ENCODE measurements at places on chromosomes 2 and 18. TPM values are rescaled to one million over a fixed set of nuclear protein-coding genes. Genes with fewer than 3 reads are reported as not detected.

GRCh38 chr2:234076451-234076850, 25.9 kb downstream of the SPP2 start:
- peaks cover 6% of the 10 kb centered on the region for H3K4me1 ChIP-seq
- no peaks in the 10 kb centered on the region for H3K36me3 ChIP-seq
- H3K27ac ChIP-seq: peak overlapping the region; percentile 1
- DNase-seq: peak; percentile 23
- H3K27me3 ChIP-seq: no peaks in the 10 kb centered on the region
- H3K4me3 ChIP-seq: no peak overlapping the region

DNA sequence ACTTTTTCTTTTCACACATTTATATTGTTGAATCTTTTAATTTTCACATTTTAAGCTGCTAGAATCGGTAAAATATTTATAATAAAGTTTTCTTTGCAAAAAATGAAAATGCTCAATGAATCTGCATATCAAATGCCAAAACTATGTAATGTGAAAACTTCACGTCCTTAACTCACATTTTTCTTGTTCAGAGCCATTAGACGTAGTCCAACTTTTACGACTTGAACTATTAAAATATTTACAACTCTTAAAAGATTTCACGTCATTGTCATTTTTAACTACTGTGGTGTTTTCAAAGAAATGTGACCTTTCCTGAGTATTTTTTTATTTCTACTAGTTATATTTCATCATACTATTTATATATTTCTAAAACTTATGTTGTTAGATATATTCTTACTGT, 54.9 kb downstream of the MRPS9 start:
- no peak for DNase-seq
- no peaks in the 10 kb centered on the region for H3K27me3 ChIP-seq
- H3K36me3 ChIP-seq: peaks cover 11% of the 10 kb centered on the region
- H3K4me1 ChIP-seq: no peaks in the 10 kb centered on the region
- no peak overlapping the region for H3K27ac ChIP-seq

The ANKRD30BL gene
- polyA plus RNA-seq: not detected

DNA sequence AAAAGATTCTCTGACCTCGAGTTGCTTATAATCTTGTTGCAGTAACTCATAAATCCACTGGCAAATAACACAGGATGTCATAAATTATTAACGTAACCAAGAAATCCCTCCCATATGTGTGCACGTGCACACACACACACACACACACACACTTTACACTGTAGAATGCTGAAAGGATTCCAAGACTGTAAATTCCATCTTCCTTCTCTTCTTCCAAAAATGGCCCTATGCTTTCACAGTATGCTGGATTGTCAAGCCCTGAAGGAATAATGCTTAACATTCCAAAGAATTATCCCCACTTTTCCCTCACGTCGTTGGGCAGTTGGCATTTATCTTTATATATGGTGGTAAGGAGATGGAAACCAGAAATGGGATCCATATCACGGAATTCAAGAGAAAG, 117.5 kb upstream of the CRIM1 start:
- no peak overlapping the region for H3K4me3 ChIP-seq
- H3K27ac ChIP-seq: no peak overlapping the region
- DNase-seq: no peak

DNA sequence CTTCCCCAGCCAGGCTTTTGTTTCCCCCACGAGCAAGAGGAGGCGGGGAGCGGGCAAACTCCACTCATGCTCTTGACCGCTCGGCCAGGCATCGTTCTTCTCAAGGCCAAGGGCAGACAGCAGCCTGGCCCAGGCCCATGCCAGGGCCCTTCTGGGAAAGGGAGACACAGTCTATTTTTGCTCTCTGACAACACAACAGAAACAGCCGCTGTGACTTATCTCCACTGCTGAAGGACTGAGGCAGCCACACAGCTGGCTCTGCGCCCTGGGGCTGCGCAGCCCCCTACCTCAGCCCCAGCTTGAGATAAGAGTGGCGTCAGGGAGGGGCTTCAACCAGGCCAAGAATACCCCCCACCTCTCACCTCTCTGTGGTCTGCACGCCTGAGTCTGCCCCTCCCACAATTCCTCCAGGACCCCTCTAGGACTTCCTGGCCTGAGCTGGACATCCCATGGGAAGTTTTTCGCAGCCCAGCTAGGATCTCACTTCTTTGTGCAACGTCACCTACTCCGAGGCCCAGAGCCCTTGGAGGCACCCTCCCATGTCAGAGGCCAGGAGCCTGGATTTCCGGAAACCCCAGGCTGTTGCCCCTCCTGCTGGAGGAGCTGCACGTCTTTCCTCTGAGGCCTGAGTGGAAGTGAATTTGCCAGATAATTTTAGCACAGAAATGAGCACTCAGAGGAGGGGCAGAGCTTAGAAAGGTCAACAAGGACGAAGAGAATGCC, 118.9 kb upstream of the OTOS start:
- DNase-seq: peak; percentile 77
- no peaks in the 10 kb centered on the region for H3K27me3 ChIP-seq
- H3K36me3 ChIP-seq: no peaks in the 10 kb centered on the region
- peaks cover 4% of the 10 kb centered on the region for H3K4me1 ChIP-seq
- H3K27ac ChIP-seq: no peak overlapping the region
- no peak overlapping the region for H3K4me3 ChIP-seq

The KCNS3 gene
- polyA plus RNA-seq: 7.6 TPM

- no peaks in the 10 kb centered on the region for H3K36me3 ChIP-seq
- H3K4me1 ChIP-seq: no peaks in the 10 kb centered on the region
- H3K27ac ChIP-seq: no peak overlapping the region
Measured at GRCh38 chr2:44547718-44548117, 186.0 kb downstream of the CAMKMT start.

The CPSF3 gene
- 13.3 TPM for polyA plus RNA-seq

GRCh38 chr2:100397118-100397860, 20.2 kb downstream of the CHST10 start:
- H3K27ac ChIP-seq: no peak overlapping the region
- peaks cover 17% of the 10 kb centered on the region for H3K36me3 ChIP-seq
- no peaks in the 10 kb centered on the region for H3K4me1 ChIP-seq
- DNase-seq: no peak

GRCh38 chr2:164793529-164793928, 48.1 kb downstream of the COBLL1 start:
- H3K4me1 ChIP-seq: peaks cover 7% of the 10 kb centered on the region
- no peaks in the 10 kb centered on the region for H3K27me3 ChIP-seq
- H3K36me3 ChIP-seq: no peaks in the 10 kb centered on the region
- H3K4me3 ChIP-seq: no peak overlapping the region
- no peak overlapping the region for H3K27ac ChIP-seq
- no peak for DNase-seq

GRCh38 chr18:8812631-8813030, 107.3 kb downstream of the MTCL1 start:
- peaks cover 34% of the 10 kb centered on the region for H3K36me3 ChIP-seq
- no peak for DNase-seq
- peaks cover 17% of the 10 kb centered on the region for H3K4me1 ChIP-seq
- no peak overlapping the region for H3K27ac ChIP-seq
- H3K4me3 ChIP-seq: no peak overlapping the region

DNA sequence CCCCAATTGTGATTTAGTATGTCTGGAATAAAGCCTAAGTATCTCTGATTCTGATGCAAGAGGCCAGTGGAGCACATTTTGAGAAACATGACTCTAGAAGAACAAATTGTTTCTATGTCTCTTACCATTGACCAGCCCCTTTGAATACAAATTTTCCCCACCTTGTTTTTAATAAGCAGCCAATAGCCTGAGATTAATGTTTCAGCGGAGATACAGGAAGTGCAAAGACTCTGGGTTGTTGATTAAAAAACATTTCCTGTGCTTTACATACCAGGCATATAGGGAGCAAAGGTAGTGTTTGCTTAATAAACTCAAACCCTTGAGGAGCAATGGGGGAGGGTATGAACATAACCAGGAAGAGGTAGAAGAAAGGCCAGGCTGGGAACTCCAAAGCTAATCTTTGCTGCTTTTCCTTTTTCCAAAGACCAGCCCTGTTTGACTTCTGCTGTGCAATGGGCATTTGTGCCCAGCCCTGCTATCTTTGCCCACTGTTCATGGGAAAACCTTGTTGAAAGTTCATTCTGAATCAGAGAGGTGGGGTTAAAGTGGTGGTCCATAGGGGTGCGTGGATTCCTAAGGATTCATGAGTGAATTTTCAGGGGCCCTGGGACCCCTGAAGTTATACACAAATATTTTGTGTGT, 29.3 kb downstream of the UPP2 start:
- H3K4me1 ChIP-seq: peaks cover 24% of the 10 kb centered on the region
- H3K4me3 ChIP-seq: no peak overlapping the region
- H3K27me3 ChIP-seq: no peaks in the 10 kb centered on the region
- H3K36me3 ChIP-seq: no peaks in the 10 kb centered on the region
- no peak for DNase-seq

The FAHD2B gene
- 17.9 TPM for polyA plus RNA-seq

GRCh38 chr18:32851936-32852335, 79.1 kb upstream of the KLHL14 start:
- DNase-seq: no peak
- H3K27me3 ChIP-seq: peaks cover 4% of the 10 kb centered on the region
- no peaks in the 10 kb centered on the region for H3K4me1 ChIP-seq
- H3K36me3 ChIP-seq: no peaks in the 10 kb centered on the region
- H3K27ac ChIP-seq: no peak overlapping the region

The COL6A3 gene
- polyA plus RNA-seq: 12.0 TPM

- no peaks in the 10 kb centered on the region for H3K27me3 ChIP-seq
- no peaks in the 10 kb centered on the region for H3K36me3 ChIP-seq
- H3K4me1 ChIP-seq: no peaks in the 10 kb centered on the region
- H3K27ac ChIP-seq: no peak overlapping the region
- DNase-seq: no peak
Measured at GRCh38 chr2:158006961-158007719, 94.5 kb upstream of the UPP2 start.
